ENCODE measurements at places on chromosomes 2 and 18.

- no peak for DNase-seq
Measured at GRCh38 chr2:148885209-148885608, 10.2 kb downstream of the KIF5C start.

- DNase-seq, result no peak
Measured at GRCh38 chr2:159290289-159290907, 3.9 kb upstream of the WDSUB1 start.

DNA sequence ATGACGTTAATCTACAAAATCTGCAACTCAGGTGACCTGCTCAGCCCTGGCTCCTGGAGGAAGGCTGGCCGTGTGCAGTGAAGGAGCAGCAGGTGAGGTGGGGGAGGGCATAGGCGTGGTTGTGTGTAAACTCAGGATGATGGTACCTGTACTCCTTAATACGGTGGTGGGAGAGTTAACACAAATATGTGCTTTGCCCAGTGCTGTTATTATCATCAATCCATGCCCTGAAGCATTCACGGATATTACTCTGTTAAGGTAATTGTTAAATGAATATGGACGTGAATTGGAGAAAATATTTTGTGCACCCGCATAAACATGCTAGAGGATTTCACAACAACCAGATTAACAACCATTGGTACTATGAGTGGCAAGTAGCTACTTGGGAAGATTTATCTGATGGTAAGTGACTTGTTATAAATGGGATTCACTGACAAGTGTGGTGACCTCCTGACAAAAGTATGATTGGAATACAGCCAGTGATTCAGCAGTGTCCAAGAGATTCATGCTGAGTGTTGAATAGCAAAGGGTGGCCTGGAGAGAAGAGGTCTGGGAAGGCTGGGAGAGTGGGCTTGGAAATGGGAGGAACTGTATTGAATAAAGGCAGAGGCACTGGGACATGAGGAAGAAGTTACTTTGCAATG, 194.1 kb downstream of the TPGS2 start:
- DNase-seq, result no peak

DNA sequence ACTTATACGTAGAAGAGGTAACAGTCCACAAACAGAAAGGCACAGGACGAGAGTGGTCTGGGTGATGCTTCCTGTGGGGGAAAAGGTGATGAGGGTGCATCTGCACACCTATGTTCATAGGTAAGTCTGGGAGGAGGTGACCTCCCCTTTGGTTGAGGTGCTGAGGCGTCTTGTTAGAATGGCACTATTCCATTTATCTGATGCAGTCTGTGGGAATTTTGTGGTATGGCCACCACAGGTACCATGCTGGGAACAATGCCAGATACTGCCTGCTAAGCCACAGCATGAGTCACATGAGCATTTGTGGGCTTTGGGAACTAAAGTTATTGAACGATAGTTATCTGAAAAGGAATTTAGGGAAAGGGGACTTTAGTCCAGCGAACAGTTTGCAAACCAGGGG, 27.9 kb downstream of the IL37 start:
- no peak for DNase-seq

- no peak for DNase-seq
Measured at GRCh38 chr2:128159437-128159836, 68.4 kb downstream of the UGGT1 start.

DNA sequence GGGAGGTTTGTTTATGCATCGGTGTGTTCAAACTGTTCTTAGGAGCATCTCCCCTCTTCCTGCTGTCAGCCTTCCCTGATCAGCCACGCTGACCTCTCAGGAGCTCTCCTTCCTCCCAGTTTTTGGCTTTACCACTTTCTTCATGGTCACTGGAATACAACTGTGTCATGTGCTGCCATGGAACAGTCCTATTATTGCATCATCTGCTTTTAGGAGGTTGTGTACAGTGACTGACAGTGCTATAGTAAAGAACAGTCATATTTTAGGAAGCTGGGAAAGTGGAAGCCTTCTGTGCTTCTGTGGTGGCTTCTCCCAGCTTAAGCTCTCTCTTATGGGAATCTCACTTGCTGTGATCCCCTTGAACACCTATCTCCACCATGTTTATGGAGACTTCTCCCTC, 165.5 kb downstream of the TPGS2 start:
- DNase-seq, result no peak

DNA sequence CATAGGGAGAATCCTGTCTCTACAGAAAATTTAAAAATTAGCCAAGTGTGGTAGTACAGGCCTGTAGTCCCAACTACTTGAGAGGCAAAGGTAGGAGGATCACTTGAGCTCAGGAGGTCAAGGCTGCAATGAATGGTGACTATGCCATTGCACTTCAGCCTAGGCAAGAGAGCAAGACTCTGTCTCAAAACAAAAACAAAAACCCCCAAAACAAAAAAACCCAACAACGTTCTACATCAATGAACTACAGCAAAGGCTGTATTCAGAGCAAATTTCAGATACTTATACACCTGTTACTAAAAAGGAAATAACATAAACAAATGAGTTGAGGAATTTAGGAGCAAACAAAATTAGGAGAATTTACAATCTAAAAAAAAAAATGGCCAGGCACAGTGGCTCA, 22.6 kb downstream of the YES1 start:
- no peak for DNase-seq

- no peak for DNase-seq
Measured at GRCh38 chr2:33528441-33528950, 52.0 kb downstream of the RASGRP3 start.

GRCh38 chr18:5398269-5398668, 102.7 kb upstream of the ZBTB14 start:
- no peak for DNase-seq

GRCh38 chr18:35247412-35248249, 6.8 kb downstream of the ZNF397 start:
- DNase-seq, result no peak

DNA sequence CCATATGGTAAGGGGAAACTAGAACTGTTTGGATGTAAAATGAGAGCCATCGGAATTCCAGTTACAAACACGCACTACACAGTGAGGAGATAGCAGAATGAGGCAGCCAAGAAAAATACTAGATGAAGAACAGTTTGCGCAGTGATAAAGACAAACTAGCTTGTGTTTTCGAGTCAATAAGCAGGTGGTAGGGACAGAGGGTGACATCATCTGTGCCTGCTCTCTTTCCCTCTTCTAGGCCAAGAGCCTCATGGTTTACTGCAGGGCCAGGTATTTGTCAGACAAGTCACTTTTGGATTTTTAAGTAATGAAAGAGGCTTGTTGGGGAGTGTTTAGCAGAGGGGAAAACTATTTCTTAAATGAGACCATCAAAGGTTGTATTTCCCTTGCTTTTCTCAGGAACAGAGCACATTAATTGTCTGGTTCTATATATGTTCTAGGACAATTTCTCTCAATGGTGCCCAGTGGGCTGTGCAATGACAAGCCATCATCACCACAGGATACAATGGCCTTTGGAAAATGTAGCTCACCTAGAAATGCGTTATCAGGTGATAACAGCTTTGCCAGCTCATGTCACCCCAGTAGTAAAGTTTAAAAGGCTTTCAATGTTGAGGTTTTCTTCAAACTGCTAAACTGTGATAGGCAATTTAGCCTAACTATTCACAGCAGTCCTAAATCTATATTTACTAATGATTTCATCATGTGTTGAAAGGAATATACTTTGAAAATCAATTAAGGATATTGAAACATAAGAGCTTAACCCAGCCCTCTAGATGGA, 1210.3 kb upstream of the ZEB2 start:
- no peak for DNase-seq

DNA sequence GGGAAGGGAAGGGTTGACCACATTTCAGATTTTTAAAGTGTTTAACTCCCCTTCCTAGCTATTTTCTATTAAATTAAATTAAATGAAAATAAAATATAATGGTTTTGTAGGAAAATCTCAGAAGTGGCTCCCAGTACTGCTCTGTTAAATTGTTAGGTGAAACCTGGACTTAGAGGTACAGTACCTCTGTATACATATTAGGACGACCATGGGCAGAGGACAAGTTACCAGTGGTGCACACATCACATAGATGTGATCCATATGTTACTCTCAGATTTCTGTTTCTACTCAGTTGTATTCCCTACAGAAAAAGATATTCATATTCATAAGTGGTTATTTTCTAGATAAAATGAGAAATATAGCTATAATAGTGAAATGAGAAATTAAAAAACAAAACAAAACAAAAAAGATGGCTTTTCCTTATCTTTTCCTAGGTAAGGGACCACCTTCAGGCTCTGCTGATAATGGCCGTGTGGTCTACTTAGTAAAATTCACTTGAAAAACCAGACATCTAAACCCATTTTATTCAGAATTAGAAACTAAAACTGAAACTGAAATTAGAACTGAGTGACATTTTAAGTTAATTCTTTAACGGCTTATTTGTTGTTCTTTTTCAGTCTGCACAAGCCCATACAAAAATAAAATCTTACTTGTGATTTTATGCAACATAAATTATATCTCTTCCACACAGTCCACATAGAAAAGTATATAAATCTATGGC, 832.5 kb upstream of the CHAC2 start:
- no peak for DNase-seq

GRCh38 chr2:101341901-101342624, 33.6 kb upstream of the RNF149 start:
- DNase-seq, result peak; percentile 37

GRCh38 chr2:70537840-70538239, 15.8 kb downstream of the TGFA start:
- no peak for DNase-seq
